ENCODE measurements at places on chromosomes 16 and 17. TPM values are rescaled to one million over a fixed set of nuclear protein-coding genes. Genes with fewer than 3 reads are reported as not detected.

The SKAP1 gene
- not detected for total RNA-seq

- no peak overlapping the region for H3K27ac ChIP-seq
- H3K27me3 ChIP-seq, result peaks cover 41% of the 10 kb centered on the region
- H3K36me3 ChIP-seq, result no peaks in the 10 kb centered on the region
- H3K4me3 ChIP-seq, result no peak overlapping the region
- no peak for DNase-seq
Measured at GRCh38 chr17:20944014-20944865, 98.6 kb downstream of the USP22 start.

- no peak for DNase-seq
- no peak overlapping the region for H3K27ac ChIP-seq
- H3K27me3 ChIP-seq, result no peaks in the 10 kb centered on the region
Measured at GRCh38 chr17:41860254-41860931, 4.8 kb downstream of the KLHL11 start.

DNA sequence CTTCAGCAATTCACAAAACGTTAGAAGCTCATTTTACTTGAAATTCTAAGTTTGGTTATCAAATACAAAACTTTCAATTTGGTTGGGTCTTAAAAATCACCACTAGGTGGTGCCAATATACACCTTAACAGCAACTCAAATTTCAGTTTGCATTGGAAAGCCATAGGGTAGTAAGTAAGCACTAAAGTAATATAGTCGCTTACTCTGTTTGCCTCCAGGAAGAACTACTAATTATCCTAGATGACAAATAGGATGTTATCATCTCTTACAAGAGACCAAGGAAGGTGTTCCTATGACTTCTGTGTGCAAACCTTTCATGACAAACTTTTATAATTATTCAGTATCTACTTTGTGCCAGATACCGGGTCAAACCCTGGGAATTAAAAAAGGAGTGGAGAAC is 93.3 kb downstream of the MYO1D start:
- DNase-seq, result peak; percentile 66
- H3K4me3 ChIP-seq, result no peak overlapping the region
- H3K4me1 ChIP-seq, result no peaks in the 10 kb centered on the region

- peaks cover 40% of the 10 kb centered on the region for H3K36me3 ChIP-seq
- no peak overlapping the region for H3K4me3 ChIP-seq
- peaks cover 2% of the 10 kb centered on the region for H3K4me1 ChIP-seq
- no peak overlapping the region for H3K27ac ChIP-seq
- no peaks in the 10 kb centered on the region for H3K27me3 ChIP-seq
- peak; percentile 81 for DNase-seq
Measured at GRCh38 chr16:69150146-69150865, 17.9 kb downstream of the UTP4 start.

The EFCAB13 gene
- 1.4 TPM for total RNA-seq

DNA sequence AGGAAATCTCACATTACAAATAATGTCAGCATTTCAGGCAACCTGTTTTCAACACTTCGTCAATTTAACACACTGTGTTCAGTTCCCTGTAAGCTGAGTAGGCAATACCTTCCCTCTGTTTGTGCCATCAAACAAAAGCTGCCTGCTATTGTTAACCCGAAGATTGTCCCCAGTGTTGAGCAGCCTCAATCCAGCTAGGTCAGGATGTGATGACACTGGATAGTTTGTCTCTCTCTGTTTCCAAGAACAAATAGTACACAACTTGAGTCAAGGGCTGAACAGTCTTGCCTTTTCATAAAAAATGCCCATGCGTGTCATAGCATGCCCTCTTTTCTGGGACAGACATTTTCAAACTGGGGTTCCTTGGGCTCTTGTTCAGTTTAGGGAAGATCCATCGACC is 36.4 kb downstream of the HSD17B2 start:
- DNase-seq, result no peak
- H3K27me3 ChIP-seq, result no peaks in the 10 kb centered on the region
- H3K4me3 ChIP-seq, result no peak overlapping the region
- peaks cover 7% of the 10 kb centered on the region for H3K36me3 ChIP-seq

- no peak overlapping the region for H3K4me3 ChIP-seq
- DNase-seq, result no peak
- H3K27me3 ChIP-seq, result peaks cover 13% of the 10 kb centered on the region
- H3K36me3 ChIP-seq, result no peaks in the 10 kb centered on the region
- H3K27ac ChIP-seq, result no peak overlapping the region
Measured at GRCh38 chr17:6701719-6702118, 11.4 kb downstream of the SLC13A5 start.

The KRT24 gene
- not detected for total RNA-seq

GRCh38 chr17:66610361-66611133 is 224.4 kb upstream of the CACNG5 start:
- H3K27ac ChIP-seq, result no peak overlapping the region
- H3K4me1 ChIP-seq, result peaks cover 6% of the 10 kb centered on the region
- H3K36me3 ChIP-seq, result no peaks in the 10 kb centered on the region
- DNase-seq, result no peak
- H3K4me3 ChIP-seq, result no peak overlapping the region

DNA sequence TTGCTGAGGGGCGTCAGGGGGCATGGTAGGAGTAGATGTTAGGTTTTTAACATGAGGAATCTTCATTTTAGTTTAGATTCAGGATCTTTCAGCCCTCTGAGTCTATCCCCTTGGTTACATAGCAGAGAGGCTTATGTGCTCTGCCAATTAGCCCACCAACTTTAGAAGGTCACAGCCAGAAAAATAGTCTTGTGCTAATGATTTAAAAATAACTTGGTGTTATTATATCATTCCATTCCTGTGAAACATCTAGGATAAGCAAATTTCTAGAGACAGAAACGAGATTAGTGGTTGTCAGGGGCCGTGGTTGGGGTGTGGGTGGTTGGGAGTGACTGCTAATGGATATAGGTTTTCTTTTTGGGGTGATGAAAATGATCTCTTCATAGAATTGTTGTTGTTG is 183.7 kb downstream of the SNX29 start:
- no peaks in the 10 kb centered on the region for H3K36me3 ChIP-seq
- no peaks in the 10 kb centered on the region for H3K27me3 ChIP-seq
- peaks cover 20% of the 10 kb centered on the region for H3K4me1 ChIP-seq
- no peak overlapping the region for H3K27ac ChIP-seq
- H3K4me3 ChIP-seq, result no peak overlapping the region

The SHBG gene
- total RNA-seq, result 0.36 TPM

The HOXB5 gene
- 0.54 TPM for total RNA-seq

GRCh38 chr16:3592559-3592958 is 15.4 kb upstream of the NLRC3 start:
- no peak overlapping the region for H3K27ac ChIP-seq
- H3K4me1 ChIP-seq, result no peaks in the 10 kb centered on the region
- no peak overlapping the region for H3K4me3 ChIP-seq
- H3K36me3 ChIP-seq, result peaks cover 21% of the 10 kb centered on the region

GRCh38 chr16:85998868-85999729 is 100.1 kb downstream of the IRF8 start:
- H3K36me3 ChIP-seq, result no peaks in the 10 kb centered on the region
- peaks cover 83% of the 10 kb centered on the region for H3K27me3 ChIP-seq
- H3K27ac ChIP-seq, result no peak overlapping the region
- DNase-seq, result no peak

The DNASE1L2 gene
- 0.18 TPM for total RNA-seq

- no peaks in the 10 kb centered on the region for H3K4me1 ChIP-seq
- H3K27me3 ChIP-seq, result peaks cover 7% of the 10 kb centered on the region
- H3K27ac ChIP-seq, result no peak overlapping the region
- DNase-seq, result no peak
Measured at GRCh38 chr17:68015081-68015723, 18.9 kb upstream of the C17orf58 start.

DNA sequence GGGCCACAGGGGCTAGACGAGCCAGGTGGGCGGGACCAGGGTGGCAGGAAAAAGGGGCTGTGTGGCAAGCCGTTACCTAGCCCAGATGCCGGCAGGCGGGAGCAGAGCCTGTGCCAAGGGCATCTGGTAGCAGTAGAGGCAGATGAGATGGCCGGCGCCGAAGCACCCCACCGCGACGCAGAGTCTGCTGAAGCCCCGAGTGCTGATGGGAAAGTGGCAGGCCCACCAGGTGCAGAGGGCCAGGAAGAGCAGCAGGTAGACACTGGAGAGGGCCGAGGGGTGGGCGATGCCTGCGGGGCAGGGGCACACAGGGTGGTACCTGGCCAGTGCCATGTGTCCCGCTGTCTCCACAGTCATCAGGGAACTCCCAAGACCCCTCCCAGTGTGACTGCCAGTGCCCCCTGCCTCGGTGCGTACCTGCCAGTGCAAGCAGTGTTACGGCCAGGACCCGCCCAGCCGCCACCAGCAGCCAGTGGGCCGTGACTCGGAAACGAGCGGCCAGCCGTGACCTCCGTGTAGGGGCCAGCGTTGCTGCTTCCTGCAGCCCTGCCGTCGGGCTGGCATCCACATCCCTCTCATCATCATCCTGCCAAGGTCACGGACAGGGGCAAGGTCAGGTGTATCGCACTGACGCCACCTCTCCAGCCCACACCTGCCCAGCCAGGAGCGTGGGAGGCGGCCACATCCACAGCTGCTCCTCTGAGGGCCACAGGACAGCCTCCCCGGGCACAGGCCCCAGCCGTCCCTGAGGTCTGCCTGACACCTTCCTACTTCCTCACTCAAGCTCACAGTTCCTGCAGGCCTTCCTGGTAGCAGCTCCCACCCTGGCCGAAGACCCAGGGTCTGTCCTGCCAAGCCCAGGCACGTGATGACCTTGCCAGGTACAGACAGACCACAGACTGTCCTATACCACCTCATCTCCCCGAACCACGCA is 32.1 kb downstream of the CTU2 start:
- no peak overlapping the region for H3K4me3 ChIP-seq
- peaks cover 60% of the 10 kb centered on the region for H3K36me3 ChIP-seq
- H3K4me1 ChIP-seq, result no peaks in the 10 kb centered on the region
- H3K27ac ChIP-seq, result no peak overlapping the region
- H3K27me3 ChIP-seq, result no peaks in the 10 kb centered on the region

The CDH16 gene
- total RNA-seq, result not detected

The C16orf54 gene
- not detected for total RNA-seq

- no peaks in the 10 kb centered on the region for H3K27me3 ChIP-seq
- H3K4me1 ChIP-seq, result peaks cover 53% of the 10 kb centered on the region
- H3K27ac ChIP-seq, result peak overlapping the region; percentile 98
- peak; percentile 54 for DNase-seq
- H3K36me3 ChIP-seq, result peaks cover 40% of the 10 kb centered on the region
Measured at GRCh38 chr16:2033057-2033908, 6.6 kb downstream of the NHERF2 start.

DNA sequence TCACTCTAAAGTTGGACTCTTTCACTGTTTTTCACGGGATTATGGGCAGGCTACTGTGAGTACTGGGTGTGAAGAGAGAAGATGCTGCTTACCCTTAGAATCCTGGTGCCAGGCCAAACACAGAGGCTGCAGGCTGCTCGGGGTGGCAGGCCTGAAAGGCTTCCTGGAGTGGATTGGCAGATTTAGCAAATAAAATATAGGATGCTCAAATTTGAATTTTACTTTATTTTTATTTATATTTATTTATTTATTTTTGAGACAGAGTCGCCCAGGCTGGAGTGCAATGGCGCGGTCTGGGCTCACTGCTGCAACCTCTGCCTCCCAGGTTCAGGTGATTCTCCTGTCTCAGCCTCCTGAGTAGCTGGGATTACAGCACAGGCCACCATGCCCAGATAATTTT is 14.9 kb upstream of the STAC2 start:
- DNase-seq, result no peak
- no peak overlapping the region for H3K4me3 ChIP-seq
- peaks cover 4% of the 10 kb centered on the region for H3K27me3 ChIP-seq
- no peak overlapping the region for H3K27ac ChIP-seq

The KAT8 gene
- total RNA-seq, result 18.9 TPM

- H3K36me3 ChIP-seq, result 0 out of 2 replicates have a peak, but pooled peaks cover 1% of the 10 kb centered on the region
- no peaks in the 10 kb centered on the region for H3K4me1 ChIP-seq
- H3K4me3 ChIP-seq, result no peak overlapping the region
- peak; percentile 64 for DNase-seq
Measured at GRCh38 chr17:69523244-69523861, 108.9 kb downstream of the MAP2K6 start.

The ACSM2A gene
- total RNA-seq, result not detected

- H3K36me3 ChIP-seq, result peaks cover 26% of the 10 kb centered on the region
- no peak overlapping the region for H3K4me3 ChIP-seq
- peaks cover 22% of the 10 kb centered on the region for H3K4me1 ChIP-seq
- H3K27me3 ChIP-seq, result no peaks in the 10 kb centered on the region
- no peak overlapping the region for H3K27ac ChIP-seq
Measured at GRCh38 chr16:68079626-68080344, 5.4 kb upstream of the NFATC3 start.

The FOXN1 gene
- not detected for total RNA-seq

GRCh38 chr16:81517629-81518438 is 73.2 kb downstream of the CMIP start:
- DNase-seq, result peak; percentile 55
- peaks cover 13% of the 10 kb centered on the region for H3K4me1 ChIP-seq
- H3K27me3 ChIP-seq, result no peaks in the 10 kb centered on the region
- peaks cover 3% of the 10 kb centered on the region for H3K36me3 ChIP-seq

DNA sequence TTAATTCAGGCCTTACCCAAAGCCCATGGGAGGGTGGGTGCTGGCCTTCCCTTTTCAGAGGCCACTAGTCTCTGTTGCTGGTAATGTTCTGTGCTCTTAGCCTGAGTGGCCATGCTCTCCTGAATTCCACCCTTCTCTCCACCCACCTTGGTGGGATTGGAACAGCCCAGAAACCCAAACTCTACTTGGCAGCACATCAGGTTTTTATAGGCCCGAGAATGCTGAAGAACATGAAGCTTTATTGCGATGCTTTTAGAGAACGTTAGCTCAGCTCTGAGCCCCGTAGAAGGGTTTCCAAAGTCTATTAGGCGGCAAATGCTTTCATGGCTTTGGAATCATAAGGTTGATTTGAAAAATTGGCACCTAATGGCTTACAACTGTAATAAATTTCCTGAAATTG is 209.3 kb downstream of the MSI2 start:
- no peak for DNase-seq
- H3K27me3 ChIP-seq, result no peaks in the 10 kb centered on the region
- peaks cover 14% of the 10 kb centered on the region for H3K4me1 ChIP-seq
- H3K27ac ChIP-seq, result no peak overlapping the region

The TP53TG3D gene
- total RNA-seq, result not detected

DNA sequence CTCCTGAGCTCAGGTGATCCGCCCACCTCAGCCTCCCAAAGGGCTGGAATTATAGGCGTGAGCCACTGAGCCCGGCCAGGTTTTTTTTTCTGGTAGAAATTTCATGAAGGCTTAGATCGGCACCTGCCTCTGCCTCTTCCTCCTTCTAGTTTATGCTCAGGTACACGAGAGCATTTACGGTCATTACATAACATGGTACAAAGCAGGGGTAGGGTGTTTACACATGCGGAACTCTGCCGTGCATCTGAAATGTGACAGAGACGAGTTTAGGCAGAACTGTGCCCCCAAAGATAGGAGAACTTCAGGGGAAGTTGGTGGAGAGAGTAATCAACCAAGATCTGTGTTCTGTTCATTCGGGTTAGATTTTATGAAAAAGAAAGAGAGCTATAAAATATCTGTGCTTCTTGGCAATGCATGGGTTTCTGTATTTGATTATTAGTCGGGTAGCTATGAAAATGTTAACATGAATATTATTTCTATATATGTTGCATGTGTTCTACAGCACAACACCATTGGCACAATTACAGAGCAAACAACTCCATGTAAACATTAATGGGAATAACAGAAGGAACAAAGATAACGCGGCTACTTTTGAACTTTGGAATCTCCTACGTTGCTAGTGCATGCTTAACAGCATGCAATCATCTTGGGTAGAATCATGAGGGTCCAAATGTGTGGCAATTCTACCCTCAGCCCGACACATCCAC is 23.5 kb upstream of the MAP2K6 start:
- H3K4me1 ChIP-seq, result no peaks in the 10 kb centered on the region
- no peaks in the 10 kb centered on the region for H3K27me3 ChIP-seq
- H3K27ac ChIP-seq, result no peak overlapping the region
- H3K36me3 ChIP-seq, result no peaks in the 10 kb centered on the region

- H3K36me3 ChIP-seq, result peaks cover 63% of the 10 kb centered on the region
- no peak overlapping the region for H3K4me3 ChIP-seq
- H3K27me3 ChIP-seq, result no peaks in the 10 kb centered on the region
- 0 out of 2 replicates have a peak, but pooled peaks cover 2% of the 10 kb centered on the region for H3K4me1 ChIP-seq
- no peak overlapping the region for H3K27ac ChIP-seq
Measured at GRCh38 chr17:18205861-18206260, 19.6 kb upstream of the LLGL1 start.
